ENCODE measurements at places on chromosomes 4 and X.
A peak's percentile ranks its signal among the peaks of the same experiment; 100 is the strongest.

DNA sequence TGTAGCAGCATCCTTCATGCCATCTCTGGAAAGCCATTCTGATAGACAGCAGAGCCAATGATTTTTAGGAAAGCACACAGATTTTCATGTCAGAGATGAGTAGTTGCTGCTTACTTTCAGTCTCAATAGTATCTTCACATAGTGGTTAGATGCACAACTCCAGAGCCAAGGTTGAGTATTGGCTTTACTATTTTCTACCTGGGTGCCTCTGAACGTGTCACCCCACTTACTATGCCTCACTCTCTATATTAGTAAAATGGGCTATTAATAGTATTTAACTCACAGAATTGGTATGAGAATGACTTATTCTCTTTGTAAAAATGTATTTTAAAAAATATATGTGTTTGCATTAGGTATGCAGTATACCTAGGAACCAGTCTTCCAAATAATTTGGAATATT lies 108.8 kb upstream of the STIM2 start:
- no peak for DNase-seq

GRCh38 chr4:120238277-120238973 lies 171.8 kb upstream of the MAD2L1 start:
- no peak for DNase-seq

DNA sequence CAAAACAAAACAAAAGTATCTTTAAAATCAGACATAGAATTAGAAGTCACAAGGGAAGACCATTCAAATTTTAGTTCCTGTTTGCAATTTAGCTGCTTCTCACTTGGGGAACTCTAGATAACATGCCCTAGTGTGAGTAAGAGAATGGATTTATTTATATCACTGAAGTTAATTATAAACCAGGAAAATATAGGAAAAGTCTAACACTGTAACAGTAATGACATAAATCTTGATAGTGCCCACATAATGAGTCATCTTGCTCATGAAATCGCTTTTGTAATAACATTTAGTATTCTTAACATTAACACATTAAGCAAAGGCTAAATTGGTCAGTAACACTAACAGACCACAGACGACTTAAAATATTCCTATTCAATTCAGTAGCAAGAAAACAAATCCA lies 710.7 kb downstream of the STPG2 start:
- DNase-seq: no peak

- no peak for DNase-seq
Measured at GRCh38 chr4:49032440-49033161, 46.5 kb downstream of the CWH43 start.

DNA sequence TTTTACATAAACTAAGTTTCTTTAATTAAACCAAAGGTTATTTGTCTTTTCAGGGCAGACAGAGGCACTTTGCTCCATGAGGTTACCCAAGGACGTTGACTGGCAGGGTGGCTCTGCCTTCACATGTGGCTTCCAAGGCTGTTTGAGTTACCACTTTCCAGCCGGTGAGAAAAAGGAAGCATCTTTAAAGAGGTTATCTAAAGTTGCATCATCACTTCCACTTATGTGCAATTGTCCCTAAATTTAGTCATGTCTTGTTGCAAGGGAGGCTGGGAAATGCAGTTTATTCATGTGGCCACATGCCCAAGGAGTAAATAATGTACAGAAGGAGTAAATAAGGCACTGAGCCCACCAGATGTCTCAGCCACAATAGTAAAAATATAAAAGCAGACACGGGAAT lies 29.0 kb upstream of the RAP1GDS1 start:
- DNase-seq: no peak

DNA sequence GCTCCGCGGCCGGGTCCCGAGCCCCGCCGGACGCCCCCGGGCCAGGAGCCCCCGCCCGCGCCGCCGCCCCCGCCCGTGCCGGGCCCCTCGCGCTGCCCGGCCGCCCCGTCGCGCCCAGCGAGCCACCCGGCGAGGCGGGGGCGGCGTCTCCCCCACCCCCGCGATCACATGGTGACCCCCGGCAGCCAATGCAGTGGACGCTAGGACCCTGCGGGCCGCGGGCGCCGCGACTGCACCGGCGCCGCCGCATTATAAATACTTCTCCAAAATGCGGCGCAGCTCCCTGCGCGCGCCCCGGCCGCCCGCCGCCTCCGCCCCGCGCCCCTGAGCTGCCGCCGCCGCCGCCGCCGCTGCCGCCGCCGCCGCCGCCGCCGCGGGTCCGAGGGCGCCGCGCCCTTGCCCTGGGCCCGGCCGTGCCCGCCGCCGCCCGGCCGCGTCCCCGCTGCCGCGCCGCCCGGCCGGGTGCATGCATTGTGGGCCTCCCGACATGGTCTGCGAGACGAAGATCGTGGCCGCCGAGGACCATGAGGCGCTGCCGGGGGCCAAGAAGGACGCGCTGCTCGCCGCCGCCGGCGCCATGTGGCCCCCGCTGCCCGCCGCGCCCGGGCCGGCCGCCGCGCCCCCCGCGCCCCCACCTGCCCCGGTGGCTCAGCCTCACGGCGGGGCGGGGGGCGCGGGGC lies at the start of gene NAT8L:
NAT8L (plus strand) TSS at position 282 of the 680 bp plus-strand sequence; CDS start at position 467, 185 bp downstream.
- no peak for DNase-seq

DNA sequence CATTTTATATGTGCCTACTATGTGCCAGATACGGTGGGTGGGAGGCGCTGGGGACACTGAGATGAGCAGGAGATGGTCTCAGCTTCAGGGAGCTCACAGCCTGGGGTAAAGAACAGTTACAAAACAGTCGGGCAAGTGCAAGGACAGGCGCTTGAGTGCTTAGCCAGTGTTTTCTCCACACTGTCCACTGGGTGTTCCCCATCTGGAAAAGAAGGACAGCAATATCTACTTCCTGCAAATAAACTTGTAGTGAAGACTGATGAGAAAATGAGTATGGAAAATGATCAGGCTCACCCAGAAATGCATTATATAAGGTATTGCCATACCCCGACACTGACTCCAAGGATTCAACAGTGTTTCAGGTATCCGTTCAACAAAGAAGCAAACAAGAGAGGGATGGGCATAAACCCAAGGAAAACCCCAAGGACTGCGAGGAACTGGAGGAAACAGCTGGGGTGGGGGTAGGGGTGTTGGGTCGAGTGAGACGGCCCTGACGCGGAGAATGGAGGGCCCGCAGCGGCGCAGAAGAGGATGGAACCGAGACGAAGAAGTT lies 835 bp downstream of the TMEM185A start:
- DNase-seq: no peak

- DNase-seq: no peak
Measured at GRCh38 chr4:77044461-77045150, 31.2 kb downstream of the CCNI start.

DNA sequence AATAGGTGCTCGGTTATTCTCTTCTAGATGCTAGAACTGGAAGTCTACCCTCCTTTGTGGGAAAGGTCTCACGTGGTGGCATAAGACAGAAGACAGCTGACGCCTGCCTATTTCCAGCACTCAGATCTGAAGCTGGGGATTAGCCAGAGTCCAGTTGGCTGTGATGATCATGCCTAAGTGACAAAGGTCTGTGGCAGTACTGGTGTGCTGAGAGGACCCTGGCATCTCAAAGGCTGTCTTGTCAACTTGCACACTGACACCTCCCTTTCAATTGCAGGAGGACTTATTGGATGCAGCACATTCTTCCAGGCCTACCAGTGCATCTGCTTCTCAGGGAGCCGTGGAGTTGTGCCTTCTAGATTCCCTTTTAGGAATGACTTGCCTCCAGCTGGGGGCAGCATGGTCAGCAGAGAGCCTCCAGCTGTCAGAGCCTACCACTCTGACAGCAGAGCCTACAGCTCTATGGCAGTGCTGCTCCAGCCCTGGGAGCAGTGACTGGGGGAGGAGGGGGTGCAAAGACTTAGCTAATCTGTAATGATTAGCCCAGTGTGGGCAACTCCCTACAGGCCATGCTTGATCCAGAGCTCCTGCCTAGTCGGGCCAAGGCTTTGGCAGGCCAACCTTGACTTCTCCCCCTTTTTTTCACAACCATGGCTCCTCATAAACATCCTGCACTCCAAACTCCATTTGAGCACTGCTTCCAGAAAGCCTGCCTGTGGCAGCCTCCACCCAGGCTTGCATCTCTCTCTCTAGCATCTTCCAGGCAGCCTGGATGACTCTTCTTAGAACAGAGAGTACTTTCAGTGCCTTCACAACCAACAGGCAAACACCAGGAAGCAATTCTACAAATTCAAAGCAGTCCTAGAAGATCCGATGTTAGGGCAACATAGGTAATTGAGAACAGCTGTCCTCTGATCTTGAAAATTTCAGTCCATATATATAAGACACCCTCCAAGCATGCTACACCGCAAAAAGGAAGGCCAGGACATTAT lies 13.8 kb upstream of the FGFBP2 start:
- no peak for DNase-seq

GRCh38 chrX:81208916-81209315 lies 7.0 kb downstream of the SH3BGRL start:
- DNase-seq: no peak

DNA sequence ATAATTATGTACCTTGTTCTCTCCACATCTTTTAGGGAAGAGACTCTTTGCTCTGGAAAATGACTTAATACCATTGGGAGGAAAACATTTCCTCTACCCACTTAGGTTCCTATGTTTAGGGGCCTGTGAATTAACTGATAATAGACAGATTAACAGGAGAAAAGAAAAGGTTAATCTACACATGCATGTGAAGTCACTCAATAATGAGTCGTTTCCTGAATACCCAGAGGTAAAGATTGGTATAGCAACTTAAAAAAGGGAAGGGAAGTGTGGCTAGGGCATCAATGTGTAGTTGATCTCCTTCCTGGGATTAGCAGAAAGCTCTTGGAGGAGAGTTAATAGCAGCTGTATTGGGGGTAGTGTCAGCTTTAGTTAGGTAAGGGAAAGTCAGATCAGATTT lies 419.5 kb upstream of the ATOH1 start:
- no peak for DNase-seq

GRCh38 chr4:11505221-11505971 lies 76.7 kb upstream of the HS3ST1 start:
- DNase-seq: no peak

- no peak for DNase-seq
Measured at GRCh38 chr4:88629826-88630225, 37.5 kb downstream of the HERC3 start.

GRCh38 chrX:107845625-107846024 lies 20.0 kb downstream of the MID2 start:
- DNase-seq: no peak

DNA sequence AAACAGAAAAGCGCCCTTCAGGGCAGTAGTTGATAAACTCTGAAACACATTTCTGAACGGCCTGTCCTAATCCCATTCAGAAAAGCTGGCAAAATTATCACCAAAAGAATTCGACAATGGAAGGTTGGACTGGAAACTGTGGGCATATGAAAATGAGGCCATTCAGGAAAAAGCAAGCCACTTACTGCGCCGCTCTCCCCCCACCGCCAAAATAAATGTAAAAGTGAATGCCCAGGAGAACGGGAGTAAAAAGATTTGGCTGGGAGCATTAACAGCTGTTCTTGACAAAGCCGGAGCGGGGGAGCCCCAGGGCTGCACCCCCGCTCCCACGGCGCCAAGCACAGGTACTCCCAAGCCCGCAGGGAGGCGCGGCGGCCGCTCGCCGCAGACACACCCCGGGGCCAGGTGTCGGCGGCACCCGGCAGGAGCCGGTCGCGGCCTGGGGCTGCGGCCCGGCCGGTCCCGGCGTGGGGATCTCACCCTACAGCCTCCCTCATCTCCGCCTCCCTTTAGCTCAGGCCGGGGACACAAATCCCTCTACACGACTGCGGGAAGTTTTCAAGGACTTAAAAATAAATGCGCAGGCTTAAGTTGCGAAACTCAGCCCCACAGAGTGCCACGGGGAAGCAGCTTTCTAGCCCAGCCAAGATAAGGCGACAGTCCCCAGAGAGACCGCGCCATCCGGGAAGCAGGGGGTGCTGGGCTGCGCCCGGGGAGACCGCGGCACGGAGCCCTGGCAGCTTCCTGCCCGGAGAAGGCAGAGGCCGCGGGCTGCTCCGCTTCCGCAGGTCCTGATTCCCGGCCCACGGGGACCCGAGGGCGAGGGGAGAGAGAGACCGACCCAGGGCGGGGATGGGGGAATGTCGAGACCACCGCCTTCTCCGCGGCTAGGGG lies 593 bp downstream of the SH3RF1 start:
- peak; percentile 39 for DNase-seq

- no peak for DNase-seq
Measured at GRCh38 chr4:15779809-15780208, 1.7 kb downstream of the CD38 start.

- DNase-seq: peak; percentile 6
Measured at GRCh38 chr4:157992038-157992705, 180.7 kb downstream of the GASK1B start.

DNA sequence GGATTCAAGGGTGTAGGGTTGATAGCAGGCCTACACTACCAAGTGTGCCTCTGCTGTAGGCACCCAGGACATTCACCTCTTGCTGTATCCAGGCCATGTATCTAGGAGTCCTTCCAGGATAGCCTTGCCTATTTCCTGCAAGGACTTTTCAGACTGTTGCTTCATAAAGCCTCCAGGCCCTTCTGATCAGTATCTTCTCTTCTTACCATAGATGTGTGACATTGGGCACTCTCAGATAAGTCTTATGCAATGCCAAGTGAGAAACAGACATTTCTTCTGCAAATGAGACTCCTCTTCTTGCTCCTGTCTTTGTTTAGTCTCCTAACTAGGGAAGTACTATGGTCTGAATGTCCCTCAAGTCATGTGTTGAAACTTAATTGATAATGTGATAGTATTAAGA lies 386.8 kb downstream of the ANKRD50 start:
- no peak for DNase-seq

DNA sequence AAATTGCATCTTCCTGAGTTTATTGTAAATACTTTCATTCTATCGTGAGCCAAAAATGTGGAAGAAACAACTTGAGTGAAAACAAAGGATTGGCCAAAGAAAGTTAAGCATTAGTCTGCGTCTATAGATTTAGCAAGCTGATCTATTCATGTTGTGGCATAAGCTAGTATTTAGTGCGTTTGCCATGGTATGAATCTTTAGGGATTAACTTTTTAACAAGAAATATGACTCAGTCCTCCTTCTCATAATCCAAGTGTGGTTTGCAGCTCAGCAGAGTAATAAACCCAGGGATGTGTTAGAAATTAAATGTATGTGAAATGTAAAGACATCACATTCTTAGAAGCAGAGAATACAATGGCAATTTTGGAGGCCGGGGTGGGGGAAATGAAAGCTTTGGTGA lies 1110.9 kb downstream of the NLGN4X start:
- no peak for DNase-seq

DNA sequence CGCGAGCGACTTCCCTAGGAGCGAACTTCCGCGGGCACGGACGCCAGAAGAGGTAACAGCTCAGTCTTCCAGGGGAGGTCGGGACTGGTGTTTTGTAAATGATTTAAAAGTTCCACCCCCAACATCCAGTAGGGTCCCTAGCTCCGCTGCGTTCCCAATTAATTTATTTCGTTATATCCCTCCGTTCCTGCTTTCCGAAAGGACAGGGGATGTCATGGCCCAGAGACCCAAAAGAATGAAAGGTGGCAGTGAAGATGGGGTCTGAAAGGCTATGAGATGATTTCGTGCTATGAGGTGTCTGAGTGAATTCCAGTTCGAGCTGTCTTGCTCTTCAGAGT lies 373 bp upstream of the SMIM43 start:
- DNase-seq: no peak

Measured in NCI-H2171 (cell line).